ENCODE measurements at places on chromosomes 12 and 14.

GRCh38 chr12:98823012-98823411 is 177.9 kb downstream of the APAF1 start:
- no peak for DNase-seq

DNA sequence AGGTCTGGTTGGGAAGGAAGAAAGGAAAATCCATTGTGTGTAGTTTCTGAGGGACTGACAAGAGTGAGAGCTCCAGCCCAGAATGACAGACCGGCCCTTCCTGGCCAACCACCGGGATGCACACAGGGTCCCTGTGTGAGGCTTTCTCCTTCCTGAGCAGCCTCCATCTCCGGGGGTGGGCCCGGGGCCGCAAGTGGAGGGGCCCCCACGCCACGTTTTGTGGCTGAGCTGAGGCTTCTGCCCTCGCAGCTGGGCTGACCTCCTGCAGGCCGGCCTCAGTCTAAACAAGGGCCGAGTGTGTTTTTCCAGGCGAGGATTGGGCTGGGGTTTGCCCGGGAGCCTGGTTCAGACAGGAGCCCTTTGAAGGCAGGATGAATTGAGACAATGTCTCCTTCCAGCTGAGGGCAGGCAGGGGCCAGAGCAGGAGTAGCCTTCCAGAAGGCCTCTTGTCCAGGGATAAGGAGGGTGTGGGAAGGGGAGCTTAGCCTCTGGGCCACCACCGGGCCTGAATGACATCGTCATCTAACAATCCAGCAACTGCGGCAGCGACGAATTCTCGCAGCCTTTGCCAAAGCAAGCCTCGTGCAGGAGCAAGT is 96.5 kb upstream of the NCOR2 start:
- no peak for DNase-seq

DNA sequence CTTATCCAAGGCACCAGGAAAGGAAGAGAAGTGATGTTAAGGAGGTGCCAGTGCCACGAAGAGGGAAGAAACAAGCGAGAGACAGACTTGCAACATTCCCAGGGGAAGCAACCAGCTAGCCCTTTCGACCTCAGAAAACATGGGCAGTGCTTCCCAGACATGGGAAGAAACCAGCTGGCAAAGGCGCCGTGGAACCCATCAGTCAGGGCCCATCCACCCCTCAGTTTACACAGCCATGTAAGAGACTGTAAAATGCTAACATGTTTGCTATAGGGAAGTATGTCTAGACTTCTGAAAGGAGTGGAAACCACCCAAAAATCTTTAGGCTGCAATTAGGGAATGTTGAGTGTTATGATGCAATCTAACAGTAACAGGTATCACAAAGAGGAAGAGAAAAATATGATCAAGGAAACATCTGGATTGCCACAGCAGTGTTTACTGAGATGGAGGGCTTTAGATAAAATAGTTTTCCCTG is 26.3 kb downstream of the ANAPC5 start:
- DNase-seq = no peak

- DNase-seq = no peak
These were observed 20.5 kb upstream of the DUSP6 start for GRCh38 chr12:89372584-89373370.

GRCh38 chr14:41022932-41023331 is 583.7 kb upstream of the LRFN5 start:
- no peak for DNase-seq

DNA sequence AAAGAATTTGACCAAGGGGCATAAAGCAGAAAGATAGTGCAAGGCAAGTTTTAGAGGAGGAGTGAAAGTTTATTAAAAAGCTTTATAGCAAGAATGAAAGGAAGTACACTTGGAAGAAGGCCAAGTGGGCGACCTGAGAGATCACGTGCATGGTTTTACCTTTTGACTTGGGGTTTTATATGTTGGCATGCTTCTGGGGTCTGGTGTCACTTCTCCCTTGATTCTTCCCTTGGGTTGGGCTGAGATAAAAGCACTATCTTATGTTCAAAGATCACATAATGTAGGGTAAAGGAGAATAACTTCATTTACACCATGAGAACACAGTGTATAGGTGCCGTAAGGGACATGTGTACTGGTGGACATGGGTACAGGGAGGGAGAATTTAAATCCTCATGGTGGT is 17.7 kb upstream of the TMEM30B start:
- no peak for DNase-seq

DNA sequence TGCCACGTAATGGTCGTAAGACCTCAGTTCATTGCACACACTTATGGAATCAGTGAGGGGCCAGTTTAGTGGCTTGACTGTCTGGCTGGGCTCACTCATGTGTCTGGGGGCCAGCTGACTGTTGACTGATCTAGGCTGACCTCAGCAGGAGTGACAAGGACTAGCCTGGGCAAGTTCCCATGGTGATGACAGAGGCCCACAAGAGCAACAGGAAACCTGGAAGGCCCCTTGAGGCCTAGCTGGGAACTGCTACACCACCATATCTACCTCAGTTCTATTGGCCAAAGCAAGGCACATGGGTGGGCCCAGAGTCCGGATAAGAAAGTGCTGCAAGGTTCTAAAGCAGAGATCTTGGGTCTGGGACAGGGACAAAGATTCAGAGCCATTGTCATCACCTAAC is 21.3 kb upstream of the RFLNA start:
- no peak for DNase-seq

DNA sequence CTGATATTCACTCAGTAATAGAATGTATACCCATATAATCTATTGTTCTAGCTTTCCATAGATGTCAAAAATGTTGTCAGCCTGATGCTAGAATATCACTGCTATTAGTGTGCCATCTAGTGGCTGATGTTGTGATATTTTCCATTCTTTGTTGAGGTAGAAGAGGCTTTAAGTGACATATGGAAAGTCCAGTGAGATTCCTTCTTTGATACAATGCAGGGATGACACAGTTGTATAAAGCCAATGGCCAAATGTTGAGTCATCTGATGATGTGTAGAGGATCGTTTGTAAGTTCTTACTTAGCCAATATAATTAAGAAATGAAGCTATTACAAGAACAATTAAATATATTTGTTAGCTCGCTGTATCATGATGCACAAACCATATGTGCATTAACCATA is 58.1 kb upstream of the PCED1B start:
- peak; percentile 30 for DNase-seq

GRCh38 chr12:114272605-114273004 is 133.3 kb downstream of the TBX5 start:
- no peak for DNase-seq

DNA sequence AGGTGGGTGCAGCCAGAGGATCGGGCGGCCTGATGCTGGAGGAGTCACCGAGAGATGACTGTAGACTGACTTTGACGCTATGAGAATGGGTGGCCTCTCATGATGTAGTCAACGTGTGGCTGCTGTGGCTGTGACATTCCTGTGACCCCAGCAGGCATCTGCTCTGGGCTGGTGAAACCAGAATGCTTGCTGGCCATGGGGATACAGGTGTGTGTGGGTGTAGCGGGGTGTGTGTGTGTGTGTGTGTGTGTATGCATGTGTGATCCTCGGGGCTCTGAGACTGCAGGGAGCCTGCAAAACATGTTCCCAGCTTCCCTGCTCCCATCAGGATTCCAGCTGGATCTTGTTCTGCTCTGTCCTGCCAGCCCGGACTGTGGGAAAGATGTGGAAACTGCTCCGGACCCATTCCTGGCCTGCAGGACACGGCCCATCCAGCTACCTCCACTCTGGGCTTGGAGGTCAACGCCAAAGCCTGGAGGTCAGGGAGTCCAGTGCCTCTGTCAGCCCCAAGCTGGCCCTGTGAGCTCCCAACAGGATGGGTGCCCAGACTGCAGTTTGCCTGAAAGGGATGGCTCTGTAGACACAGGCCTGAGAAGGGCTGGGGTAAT is 18.8 kb upstream of the HHIPL1 start:
- DNase-seq = no peak

GRCh38 chr14:69648480-69649451 is 37.4 kb downstream of the SUSD6 start:
- DNase-seq = no peak

DNA sequence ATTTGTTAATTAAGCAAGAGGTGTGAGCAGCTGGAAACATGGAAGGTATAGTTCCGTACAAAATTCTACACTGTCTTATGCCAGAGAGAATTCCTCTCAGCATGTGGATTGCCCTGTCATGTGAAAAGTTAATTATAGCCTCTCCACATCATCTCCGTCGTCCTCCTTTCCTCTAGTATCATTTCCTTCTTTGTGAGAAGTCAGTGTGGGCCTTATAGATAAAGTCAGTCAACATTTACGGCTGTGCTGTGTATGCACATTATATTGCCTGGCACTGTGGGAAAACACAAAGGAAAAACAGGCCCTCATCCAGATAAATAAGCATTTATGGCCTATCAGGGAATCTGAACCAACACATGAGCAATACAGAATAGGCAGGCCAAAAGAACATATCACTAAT is 236.6 kb downstream of the SEC23A start:
- DNase-seq = no peak

GRCh38 chr14:105843444-105844046 is 317.2 kb downstream of the TMEM121 start:
- no peak for DNase-seq

DNA sequence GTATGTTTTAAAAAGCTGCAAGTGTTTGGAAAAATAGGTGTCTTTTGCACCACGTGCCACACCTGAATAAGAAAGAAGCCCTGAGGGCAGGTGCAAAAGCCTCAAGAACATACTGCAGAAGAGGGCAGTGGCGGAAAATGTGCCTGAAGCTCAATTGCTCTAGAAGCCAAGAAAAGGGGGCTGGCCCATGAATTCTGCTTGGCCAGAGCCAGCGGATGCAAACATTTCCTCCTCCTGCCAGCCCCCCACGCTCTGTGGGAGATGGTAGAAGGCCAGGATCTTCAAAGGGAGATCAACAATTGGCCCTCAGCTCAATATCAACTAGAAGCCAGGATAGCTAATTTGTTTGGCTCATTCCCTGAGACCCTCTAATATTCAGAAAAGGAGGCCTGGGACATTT is 80.3 kb upstream of the TMEM132D start:
- DNase-seq = no peak

DNA sequence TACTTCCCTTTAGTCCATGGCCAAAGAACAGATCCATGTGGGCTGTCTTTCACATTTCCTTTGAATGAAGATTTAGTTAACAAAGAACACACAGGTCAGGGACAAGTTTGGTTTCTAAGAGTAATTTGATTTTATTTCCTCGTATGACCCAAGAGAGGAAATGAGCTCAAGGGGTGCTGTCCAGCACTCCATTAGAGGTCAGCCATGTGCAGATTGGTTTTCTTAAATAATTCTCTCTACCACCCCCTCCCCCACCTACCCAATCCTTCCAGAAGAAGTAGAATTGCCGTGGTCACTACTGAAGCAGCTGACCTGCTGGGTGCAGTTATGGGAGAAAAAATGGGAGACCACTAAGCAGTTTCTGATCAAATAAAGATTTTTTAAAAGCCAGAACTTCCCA is 13.9 kb upstream of the OAS1 start:
- no peak for DNase-seq

GRCh38 chr14:82230748-82231147 is 697.1 kb upstream of the SEL1L start:
- DNase-seq = no peak

- no peak for DNase-seq
These were observed 162.1 kb downstream of the NTF3 start for GRCh38 chr12:5593998-5594397.

GRCh38 chr12:32309811-32310736 is 89.3 kb upstream of the FGD4 start:
- no peak for DNase-seq
